ENCODE measurements at places on chromosomes 16 and 17.

DNA sequence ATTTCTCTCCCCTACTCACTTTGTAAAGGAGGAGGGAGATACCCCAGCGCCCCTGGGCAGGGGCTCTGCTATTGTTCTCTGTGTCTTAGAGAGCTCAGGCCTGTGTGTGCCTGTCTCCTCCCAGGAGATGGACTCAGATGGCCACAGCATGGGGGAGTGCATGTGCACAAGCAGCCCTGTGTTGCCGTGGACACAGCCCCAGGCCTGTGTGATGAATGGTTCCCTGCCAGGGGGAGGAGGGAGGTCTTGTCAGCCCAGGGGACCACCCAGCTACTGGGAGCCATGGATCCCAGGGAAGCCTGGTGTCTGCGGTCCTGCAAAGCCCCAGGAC lies 26.3 kb downstream of the GINS2 start:
- DNase-seq: no peak

DNA sequence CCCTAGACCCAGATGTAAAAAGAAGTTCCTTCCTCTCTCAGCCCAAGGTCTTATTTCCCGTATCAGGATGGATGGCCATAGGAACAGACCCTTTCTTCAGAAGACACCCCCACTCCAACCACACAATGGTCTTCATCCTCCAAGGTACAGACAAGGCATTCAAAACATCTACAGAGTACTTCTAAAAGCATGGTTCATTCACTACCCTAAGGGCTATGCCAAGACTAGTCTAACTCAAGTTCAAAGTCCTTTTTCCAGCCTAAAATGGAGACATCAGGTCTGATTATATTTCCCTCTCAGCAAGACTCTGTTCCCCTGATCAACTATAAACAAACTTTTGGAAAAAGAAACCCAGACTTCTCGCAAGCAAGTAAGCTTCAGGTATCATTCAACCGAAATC lies 388.9 kb downstream of the NPIPA8 start:
- no peak for DNase-seq

- DNase-seq: peak; percentile 87
Measured at GRCh38 chr17:49851387-49852291, 3.8 kb upstream of the TAC4 start.

DNA sequence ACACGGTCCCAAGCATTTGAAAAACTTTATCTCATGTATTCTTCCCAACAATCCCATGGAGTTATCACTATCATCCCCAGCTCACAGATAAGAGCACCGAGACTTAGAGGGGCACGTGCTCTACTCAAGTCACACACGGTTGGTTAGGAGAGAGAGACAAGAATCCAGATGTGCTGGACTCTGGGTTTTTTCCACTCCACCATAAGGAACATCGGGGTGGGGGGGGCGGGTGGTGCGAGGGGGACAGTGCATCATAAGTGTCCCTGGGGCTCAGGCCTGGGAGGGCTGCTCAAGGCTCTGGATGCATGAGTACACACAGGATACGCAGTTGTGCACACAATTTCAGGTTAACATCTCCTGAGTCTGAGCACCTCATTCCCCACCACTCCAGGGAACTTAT lies 7.4 kb downstream of the CDC42EP4 start:
- no peak for DNase-seq

- no peak for DNase-seq
Measured at GRCh38 chr17:80068301-80069222, 32.1 kb downstream of the CCDC40 start.

DNA sequence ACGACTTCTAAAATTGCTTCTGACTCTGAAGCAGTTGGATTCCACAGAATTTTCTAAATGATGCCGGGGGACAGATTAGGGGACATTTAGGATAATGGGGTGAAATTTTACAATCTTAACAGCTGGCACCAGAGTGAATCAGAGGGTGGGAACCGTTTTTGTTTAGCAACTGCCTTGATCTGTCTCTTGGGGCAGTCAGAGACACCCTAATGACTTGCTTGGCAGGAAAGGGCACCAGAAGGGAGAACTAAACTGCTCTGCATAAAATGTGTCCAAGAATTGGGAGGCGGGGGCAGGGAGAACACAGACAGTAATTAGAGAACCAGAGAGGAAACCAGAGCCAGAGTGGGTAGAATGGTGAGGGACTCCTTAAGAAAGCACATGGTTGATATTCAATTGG lies 6.1 kb upstream of the ABCC12 start:
- DNase-seq: peak; percentile 12

- no peak for DNase-seq
Measured at GRCh38 chr17:15981646-15982580, 17.6 kb downstream of the ZSWIM7 start.

DNA sequence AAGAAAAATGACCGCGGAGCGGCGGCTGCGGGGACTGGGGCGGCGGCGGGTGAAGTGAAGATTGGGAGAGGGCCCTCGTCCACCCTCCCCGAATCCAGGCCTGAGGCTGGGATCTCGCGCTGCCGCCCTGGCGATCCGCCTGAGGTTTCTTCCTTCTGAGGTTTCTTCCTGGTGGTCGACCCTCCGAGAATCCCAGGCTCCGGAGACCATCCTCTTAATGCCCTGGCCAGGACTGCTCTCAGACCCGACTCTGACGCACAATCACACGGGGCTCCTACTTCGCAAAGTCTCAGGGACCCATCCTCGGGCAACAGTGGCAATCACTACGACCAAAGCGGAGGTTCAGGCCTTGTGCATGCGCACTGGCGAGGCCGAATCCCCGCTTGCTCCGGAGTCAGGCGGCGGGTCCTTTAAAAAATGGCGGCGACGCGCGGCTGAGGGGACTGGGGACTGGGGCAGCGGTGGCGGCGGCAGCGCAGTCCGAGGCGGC lies 18.0 kb upstream of the KCNJ18 start:
- DNase-seq: peak; percentile 82

GRCh38 chr16:81095653-81095952 lies 592 bp downstream of the GCSH start:
- no peak for DNase-seq

- DNase-seq: no peak
Measured at GRCh38 chr16:69318911-69319289, 7.8 kb downstream of the VPS4A start.

- peak; percentile 89 for DNase-seq
Measured at GRCh38 chr17:75764711-75765421, at the start of gene GALK1. Gene GALK1 (minus strand): TSS chr17:75765192. CDS start chr17:75765136, 56 bp downstream.

DNA sequence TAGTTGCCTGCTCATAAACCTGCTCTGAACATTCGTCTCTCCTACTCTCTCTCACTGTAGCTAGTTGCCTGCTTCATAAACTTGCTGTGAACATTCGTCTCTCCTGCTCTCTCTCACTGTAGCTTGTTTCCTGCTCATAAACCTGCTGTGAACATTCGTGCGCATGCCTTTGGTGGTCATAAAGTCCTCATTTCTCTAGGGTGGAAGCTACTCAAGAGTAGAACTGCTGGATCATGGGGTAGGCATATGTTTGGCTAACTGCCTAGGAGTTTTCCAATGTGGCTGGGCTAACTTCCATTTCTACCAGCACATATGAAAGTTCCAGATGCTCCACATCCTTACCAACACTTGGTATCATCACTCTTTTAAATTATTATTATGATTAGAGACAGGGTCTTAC lies 174.6 kb upstream of the RPH3AL start:
- no peak for DNase-seq

GRCh38 chr16:71912534-71913275 lies 17.4 kb downstream of the IST1 start:
- no peak for DNase-seq

- DNase-seq: no peak
Measured at GRCh38 chr16:86508028-86508946, 2.0 kb upstream of the FOXF1 start.

GRCh38 chr17:49029801-49030200 lies 32.6 kb downstream of the IGF2BP1 start:
- no peak for DNase-seq

- peak; percentile 21 for DNase-seq
Measured at GRCh38 chr16:50479771-50480170, 68.4 kb upstream of the NKD1 start.

GRCh38 chr16:2924901-2925755 lies 13.4 kb downstream of the FLYWCH1 start:
- DNase-seq: no peak

- no peak for DNase-seq
Measured at GRCh38 chr16:88634141-88634993, 4.0 kb upstream of the IL17C start.

GRCh38 chr17:32803544-32803943 lies 73.4 kb downstream of the MYO1D start:
- no peak for DNase-seq

- DNase-seq: no peak
Measured at GRCh38 chr17:48056246-48056745, 8.1 kb downstream of the NFE2L1 start.

- DNase-seq: peak; percentile 36
Measured at GRCh38 chr16:86033016-86033474, 134.1 kb downstream of the IRF8 start.

GRCh38 chr16:47865337-47865855 lies 290.4 kb downstream of the ABCC12 start:
- DNase-seq: no peak

- DNase-seq: no peak
Measured at GRCh38 chr16:85514598-85515318, 98.4 kb upstream of the GSE1 start.

GRCh38 chr16:73143002-73143401 lies 95.1 kb upstream of the ZFHX3 start:
- DNase-seq: no peak

DNA sequence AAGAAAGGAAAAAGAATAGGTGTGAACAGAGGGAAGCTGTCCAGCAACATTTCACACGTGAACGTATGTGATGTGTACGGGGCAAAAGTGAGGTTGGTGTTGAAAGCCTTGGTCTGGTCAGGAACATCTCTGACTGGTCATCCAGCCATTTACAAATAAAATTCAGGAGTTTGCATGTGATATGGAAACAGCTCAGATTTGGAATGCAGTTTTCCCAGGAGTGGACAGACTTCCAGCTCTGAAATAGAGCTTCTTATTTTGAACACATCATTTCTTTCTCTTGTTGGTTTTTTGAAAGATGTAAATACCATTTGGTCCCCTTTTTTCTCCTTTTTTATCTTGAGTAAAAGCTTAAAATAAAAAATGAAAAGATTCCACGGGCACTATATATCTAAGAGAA lies 566.2 kb upstream of the ZFHX3 start:
- no peak for DNase-seq

DNA sequence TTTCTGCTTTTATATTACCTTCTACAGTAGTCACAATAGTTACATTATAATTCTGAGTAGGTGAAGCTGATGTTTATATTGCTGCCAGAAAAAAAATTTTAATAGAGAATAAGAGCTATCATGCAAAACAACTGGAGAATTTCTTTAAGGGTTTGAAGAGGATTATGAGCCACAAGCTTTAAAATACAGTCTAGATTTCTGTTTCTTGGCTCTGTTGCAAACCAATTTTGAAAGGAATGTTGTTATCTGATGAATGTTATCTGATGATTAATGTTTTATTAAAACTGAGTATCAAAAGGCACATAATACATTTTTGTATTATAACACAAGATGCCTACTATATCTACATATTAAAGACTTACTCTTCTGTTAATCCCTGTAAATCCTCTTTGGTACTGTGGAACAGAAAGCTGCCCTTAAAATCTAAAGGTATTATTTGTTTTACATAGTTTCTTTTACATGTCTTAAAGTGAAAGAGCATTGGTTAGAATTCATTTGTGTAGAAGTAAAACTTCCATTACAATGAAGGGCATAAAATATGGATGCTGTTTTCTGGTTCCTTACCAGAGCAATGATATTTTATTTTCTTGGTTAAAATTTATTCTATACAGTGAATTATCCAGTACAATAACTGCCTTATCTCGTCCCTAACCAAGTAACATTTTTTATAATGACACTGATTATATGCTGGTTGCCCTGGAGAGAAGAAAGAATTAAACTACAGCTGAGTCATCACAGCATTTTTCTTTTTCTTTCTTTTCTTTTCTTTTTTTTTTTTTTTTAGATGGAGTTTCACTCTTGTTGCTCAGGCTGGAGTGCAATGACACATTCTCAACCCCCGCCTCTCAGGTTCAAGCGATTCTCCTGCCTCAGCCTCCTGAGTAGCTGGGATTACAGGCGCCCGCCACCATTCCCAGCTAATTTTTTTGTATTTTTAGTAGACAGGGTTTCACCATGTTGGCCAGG lies 205.7 kb downstream of the TANC2 start:
- no peak for DNase-seq

DNA sequence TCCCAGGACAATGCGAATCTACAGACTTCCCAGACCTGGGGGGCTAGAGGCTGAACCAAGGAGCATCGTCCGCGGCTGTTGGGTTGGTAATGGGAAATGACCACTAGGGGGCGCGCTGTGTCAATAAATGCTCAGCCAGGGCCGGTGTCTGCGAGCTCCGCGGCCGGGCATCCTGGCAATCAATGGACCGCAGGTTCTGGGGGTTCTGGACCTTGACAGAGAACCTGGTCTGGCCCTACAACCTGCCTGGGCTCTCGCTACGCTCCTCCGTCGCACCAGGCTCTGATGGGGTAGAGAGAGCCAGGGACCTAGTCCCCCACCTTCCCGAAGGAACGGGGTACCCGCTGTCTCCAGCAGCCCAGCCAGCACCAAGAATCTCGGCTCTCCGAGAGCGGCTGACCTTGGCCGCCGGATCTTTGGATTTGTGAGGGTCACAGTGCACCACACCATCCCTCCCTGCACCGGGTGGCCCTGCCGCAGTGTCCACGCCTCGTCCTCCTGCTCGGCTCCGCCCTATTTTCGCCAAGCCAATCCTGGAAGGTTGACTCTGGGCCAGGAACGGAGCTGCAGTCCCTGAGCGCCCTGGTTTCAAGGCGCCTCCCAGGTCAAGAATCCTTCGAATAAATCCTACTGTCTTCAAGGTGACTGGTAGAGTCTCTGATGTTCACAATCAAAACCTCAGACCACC lies 20.4 kb upstream of the BEAN1 start:
- peak; percentile 96 for DNase-seq

DNA sequence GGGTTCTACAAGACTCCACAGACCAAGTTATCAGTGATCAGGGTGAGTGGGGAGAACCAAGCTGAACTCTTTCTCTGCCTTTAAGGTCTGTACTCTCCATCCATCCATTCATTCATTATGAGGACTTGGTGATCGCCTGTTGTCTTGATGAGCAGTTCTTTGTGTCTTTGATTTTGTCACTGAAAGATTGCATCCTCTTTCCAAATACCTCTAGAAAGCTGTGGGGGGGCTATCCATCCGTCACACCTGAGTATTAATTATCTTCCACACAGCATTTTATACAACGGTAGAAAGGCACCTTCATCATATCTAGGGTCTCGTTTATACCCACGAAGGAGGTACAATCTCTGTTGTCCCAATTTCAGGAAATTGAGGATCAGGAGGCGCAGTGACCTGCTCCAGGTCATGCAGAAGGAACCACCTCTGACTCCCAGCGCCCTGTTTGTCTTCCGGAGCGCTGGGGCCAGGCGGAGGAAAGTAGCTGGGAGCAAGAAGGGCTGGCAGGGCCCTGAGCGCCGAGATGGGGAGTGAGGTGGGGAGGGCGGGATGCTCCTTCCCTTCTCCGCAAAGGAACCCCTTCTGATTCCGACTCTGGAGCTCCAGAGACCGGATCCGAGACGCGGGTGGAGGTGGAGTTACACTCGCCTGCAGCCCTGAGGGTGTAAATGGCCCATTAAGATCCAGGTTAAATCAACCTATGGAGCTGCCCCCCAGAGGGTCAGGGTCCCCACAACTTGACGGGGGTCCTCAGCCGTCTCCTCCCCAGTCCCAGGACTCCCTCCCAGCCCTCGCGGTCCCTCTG lies 605 bp upstream of the ABAT start:
- no peak for DNase-seq

GRCh38 chr16:23615805-23616204 lies 19.7 kb upstream of the NDUFAB1 start:
- DNase-seq: no peak
